ENCODE measurements at places on chromosomes 3 and 15.

GRCh38 chr3:104526901-104527401, 839.8 kb upstream of the ALCAM start:
- DNase-seq, result no peak

GRCh38 chr3:100073714-100074307, 40.5 kb downstream of the FILIP1L start:
- DNase-seq, result no peak

GRCh38 chr3:197256836-197257444, 41.5 kb downstream of the DLG1 start:
- no peak for DNase-seq

- DNase-seq, result no peak
Measured at GRCh38 chr3:107634099-107634489, 111.3 kb downstream of the BBX start.

DNA sequence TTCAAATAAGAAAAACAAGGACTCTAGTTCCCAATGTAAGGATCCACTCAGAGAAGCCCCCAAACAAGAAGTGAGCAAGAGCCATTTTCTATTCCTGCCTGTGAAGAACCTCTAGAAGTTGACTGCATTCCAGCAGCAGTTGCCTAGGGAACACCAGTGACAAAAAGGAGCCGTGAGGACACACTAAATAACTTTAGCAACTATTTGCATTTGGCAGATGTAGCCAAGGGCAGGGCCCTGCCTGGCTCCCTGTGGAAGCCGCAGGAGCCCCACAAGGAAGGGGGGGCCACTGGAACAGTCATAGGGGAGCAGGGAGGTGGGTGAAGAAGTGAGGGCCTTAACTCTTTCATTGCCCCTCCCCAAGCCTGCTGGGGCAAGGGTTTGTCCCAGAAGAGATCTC, 470.2 kb upstream of the PROK2 start:
- no peak for DNase-seq

- DNase-seq, result peak; percentile 55
Measured at GRCh38 chr3:69739204-69740102, at the start of gene MITF. TSS of gene MITF (plus strand) at chr3:69739464. CDS start at chr3:69739598, 134 bp downstream.

- DNase-seq, result no peak
Measured at GRCh38 chr3:99545941-99546580, 92.3 kb upstream of the COL8A1 start.

- no peak for DNase-seq
Measured at GRCh38 chr15:33903661-33904060, 64.6 kb upstream of the CHRM5 start.

GRCh38 chr3:140898340-140899180, 43.1 kb upstream of the SLC25A36 start:
- DNase-seq, result no peak

GRCh38 chr15:28984421-28985315, 98.9 kb downstream of the APBA2 start:
- DNase-seq, result no peak

GRCh38 chr3:15726043-15726442, 71.7 kb downstream of the ANKRD28 start:
- no peak for DNase-seq

DNA sequence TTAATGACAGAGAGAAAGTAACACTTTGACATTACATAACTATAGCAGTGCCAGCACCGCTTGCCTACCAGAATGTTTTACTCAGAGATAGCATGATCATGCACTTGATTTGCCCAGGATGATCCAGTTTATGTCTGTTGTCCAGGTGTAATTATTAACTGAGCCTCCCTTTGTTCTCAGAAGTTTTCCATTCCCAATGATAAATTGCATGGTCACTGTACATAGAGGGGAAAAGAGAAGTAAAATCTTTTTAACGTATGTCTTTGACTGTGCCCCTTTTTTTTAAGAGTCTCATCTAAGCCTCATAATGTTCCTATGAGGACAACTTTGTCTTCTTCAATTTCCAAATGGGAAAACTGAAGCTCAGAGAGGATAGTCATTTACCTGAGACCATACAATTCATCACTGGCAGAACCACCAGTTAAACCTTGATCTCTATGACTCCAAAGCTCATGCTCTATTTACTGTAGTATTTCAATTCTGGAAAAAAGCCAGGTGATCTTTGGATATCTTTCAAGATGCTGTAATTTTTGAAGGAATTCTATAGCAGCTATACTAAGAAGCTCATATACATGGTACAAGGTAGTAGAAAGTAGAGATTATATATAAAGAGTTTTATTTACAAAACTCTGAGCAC, 25.1 kb downstream of the C3orf85 start:
- DNase-seq, result no peak

DNA sequence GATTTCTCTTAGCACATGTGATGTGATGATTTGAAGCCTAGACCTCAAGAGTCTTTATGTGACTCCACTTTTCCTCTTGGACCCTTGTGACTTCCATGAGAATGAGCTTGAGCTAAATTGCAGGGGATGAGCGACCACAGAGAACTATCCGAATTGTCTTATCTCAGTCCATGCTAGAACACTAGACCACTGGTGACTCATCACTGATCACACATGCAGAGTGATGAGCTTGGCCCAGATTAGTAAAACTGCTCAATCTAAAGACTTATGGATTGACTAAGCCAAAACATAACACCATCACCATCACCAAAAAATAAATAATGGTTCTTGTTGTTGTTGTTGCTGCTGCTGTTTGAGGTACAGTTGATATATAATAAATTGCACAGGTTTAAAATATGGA, 114.1 kb upstream of the CFAP20DC start:
- no peak for DNase-seq

DNA sequence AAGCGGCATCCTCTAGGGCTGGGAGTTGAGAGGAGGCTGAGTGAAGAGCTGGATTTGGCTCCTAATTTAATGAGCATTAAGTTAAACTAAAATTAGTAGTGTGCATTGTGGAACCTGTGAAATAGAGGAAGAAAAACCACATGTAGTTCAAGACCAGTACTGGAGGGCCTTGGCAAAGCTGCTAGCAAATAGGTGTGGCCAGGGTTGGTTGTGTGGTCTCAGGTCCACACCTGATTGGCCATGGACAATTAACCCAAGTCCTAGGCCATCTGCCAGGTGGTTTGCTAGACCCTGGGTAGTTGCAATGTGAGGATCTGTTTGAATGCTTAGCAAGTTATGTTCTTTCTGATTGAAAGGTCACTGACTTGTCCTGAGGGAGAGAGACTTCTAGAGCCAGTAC, 275.5 kb downstream of the PDCD6IP start:
- no peak for DNase-seq

DNA sequence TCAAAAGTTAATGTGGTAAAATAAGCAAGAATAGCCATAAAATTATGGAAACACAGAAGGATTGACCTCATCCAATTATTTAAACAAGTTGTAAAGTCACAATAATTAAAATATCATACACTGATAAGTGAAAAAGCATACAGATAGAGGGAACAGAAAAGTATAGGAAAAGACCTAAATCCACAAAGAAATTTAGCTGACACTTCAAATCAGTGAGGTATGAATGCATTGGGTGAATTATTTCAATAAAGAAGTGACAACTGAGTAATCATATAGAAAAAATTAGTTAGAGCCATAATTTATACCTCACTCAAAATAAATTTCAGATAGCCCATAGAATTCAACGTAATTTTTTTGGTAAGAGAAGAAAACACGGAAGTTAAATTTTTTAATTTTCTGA, 25.1 kb downstream of the TFDP2 start:
- DNase-seq, result no peak

DNA sequence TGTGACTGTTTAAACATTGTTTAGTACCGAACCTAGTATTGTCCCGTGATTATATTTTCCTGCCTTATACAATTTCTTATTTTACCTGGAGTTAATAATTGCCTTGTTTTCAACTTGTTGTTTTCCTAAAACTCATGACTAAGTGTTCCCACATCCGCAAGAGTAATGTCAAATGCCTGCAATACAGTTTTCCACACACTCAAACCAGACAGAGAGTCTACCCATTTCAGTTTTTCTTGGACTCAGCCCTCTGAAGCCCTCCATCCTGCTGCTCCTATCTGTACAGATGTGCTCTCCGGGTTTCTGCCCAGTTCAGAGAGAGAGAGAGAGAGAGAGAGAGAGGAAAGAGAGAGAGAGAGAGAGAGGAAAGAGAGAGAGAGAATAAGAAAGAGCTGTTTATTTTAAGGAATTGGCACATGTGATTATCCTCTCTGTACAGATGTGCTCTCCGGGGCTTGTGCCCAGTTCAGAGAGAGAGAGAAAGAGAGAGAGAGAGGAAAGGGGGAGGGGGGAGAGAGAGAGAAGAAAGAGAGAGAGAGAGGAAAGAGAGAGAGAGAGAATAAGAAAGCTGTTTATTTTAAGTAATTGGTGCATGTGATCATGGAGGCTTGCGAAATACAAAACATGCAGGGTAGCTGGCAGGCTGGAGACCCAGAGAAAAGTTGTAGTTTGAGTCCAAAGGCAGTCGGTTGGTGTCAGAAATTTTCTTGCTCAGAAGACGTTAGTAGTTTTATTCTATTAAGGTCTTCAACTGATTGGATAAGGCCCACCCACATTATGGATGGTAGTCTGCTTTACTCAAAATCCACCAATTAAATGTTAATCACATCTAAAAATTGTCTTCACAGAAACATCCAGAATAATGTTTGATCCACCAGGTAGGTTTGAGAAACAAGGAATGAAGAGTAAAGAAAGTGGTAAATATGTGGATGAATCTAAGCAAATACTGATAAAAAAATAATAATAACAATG, 104.1 kb upstream of the GOLGA8J start:
- no peak for DNase-seq

DNA sequence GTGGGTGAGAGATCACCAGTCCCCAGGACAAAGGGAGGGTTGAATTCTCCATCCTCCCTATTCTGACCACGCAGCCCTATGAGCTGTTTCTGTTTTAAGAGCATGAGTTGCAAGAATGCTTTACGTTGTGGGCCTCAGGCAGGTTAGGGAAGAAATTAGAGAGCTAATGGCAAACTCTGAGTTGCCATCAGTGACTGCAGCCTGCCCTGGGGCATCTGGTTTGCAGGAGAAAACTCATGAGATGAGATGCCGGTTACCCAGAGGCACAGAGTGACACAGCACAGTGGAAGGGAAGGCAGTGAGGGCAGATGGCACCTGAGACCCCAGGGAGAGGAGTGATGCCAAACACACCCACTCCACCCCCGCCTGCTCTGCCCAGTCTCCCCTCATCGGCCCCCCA, 265.3 kb downstream of the CD47 start:
- no peak for DNase-seq

DNA sequence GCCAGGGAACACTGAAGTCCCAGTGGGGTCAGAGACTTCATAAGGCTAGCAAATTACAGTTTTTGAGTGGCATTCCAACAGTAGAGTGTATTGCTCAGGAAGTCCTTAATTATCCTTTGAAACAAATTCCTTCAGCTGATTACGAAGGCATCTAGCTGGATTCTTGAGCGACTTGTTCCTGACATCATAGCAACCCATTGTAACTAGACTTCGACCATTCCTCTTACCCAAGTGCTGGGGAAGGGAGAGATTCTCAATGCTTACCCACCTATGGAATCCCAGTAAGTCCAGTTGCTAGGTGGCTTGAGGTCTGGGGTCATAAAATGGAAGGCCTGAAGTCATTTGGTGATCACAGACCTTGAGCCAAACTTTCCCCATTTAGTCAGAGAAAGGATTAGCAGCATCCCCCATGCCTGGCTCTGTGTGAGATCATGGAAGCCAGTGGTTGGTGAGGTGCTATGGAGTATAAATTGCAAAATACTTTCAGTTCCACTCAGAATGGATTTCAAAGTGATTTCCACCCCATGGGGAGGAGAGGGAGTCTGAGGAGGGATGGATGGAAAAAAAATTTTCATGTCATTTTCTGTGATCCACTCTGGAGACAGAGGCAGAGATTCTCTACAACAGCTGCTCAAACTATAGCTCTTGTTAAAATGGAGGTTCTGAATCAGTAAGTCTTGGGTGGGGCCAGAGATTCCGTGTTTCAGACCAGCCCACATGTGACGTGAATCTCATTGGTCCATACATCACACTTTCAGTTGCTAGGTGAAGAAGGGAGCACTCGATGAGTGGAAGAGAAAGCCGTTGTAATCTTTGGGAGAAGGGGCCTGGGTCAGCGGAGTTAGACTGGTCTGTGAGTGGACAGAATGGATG, 45.7 kb downstream of the CD86 start:
- no peak for DNase-seq

- no peak for DNase-seq
Measured at GRCh38 chr3:129614927-129615363, 8.5 kb upstream of the PLXND1 start.

- DNase-seq, result no peak
Measured at GRCh38 chr3:72266016-72266370, 481.0 kb upstream of the PROK2 start.

DNA sequence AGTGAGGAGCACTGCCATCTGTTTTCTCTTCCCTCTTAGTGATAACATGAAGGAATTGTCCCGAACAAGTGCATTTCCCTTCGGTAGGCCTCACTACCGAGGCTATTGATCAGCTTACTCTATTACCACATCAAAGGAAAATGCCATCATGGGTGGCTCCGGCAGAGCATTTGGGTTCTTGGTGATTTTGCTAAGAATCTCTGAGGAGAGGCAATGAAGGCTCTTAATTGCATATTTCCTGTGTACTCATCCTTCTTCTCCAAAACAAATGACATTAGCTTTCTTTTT, 35.3 kb downstream of the CHRD start:
- DNase-seq, result no peak
